ENCODE measurements at places on chromosomes 7 and 10. TPM values are rescaled to one million over a fixed set of nuclear protein-coding genes. Genes with fewer than 3 reads are reported as not detected.

The OPALIN gene
- total RNA-seq = not detected

The H2BK1 gene
- total RNA-seq = not detected

The KAZALD1 gene
- 62.6 TPM for total RNA-seq

GRCh38 chr10:132712291-132712690 lies 73.7 kb downstream of the NKX6-2 start:
- DNase-seq = no peak

The TNS3 gene
- 47.0 TPM for total RNA-seq

DNA sequence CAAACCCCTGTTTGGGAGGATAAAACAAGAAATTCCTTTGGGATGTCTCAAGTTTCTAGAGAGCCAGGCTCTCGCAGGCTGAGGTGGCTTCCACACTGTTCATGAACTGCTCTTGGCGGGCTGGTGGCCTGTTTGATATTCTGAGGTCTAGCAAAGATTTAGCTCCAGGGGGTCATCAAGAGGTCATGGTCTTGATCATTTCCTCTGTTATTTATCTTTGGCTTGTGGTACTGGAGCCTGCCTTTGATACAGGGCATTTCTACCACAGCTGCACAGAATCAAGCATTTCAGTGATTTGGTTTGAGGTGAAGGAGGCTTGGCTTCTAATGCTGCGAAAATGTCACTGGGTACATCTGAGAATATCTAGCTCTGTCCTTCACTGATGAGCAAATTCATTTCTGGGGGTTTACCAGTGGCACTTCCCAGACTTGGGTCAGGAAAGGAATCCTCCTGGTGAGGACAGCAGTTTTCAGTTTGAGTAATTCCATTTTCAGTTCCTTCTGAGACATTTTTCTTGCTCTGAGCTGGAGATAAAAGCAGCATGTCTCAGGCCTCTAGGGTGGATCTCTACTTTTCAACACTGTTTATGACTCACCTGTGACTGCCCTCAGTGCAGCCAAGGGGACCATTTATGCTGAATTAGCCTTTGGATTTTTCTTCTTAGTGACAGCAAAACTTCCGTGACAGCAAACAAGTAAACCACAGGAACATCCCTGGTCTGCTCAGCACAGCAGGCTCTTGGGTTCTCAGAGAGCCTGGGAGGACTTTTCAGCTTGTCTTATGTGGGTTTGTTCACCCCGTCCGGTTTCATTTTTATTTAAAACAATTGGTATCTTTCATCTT lies 312.0 kb downstream of the RNLS start:
- DNase-seq = peak; percentile 85

The BLNK gene
- total RNA-seq = not detected

- no peak for DNase-seq
These were observed 19.0 kb upstream of the TMEM26 start for GRCh38 chr10:61472090-61472674.

DNA sequence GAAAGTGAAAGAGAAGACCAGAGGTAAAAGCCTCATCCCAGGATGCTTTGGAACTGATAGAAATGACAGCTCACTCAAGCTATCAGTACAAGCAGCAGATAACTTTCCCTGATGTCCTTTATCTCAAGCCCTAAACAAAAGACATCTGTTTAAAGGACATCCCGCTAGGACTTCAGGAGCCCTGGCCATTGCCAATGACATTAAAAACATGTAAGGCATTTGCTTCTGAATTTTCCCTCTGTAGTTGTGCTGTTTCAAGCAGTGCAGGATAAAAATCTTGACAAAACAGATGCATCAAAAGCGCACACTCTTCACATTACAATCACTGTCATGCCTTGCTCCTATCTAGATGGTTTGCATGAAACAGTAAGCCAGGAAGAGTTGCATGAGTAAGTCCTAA lies 159.8 kb downstream of the AOAH start:
- no peak for DNase-seq

The ATP5F1C gene
- total RNA-seq = 315 TPM

The ST8SIA6 gene
- total RNA-seq = not detected

- DNase-seq = peak; percentile 89
These were observed 30.2 kb upstream of the CYP26C1 start for GRCh38 chr10:93030409-93030808.

- DNase-seq = peak; percentile 32
These were observed 114.4 kb upstream of the GLI3 start for GRCh38 chr7:42351316-42351935.

The ECHDC3 gene
- total RNA-seq = 0.63 TPM

DNA sequence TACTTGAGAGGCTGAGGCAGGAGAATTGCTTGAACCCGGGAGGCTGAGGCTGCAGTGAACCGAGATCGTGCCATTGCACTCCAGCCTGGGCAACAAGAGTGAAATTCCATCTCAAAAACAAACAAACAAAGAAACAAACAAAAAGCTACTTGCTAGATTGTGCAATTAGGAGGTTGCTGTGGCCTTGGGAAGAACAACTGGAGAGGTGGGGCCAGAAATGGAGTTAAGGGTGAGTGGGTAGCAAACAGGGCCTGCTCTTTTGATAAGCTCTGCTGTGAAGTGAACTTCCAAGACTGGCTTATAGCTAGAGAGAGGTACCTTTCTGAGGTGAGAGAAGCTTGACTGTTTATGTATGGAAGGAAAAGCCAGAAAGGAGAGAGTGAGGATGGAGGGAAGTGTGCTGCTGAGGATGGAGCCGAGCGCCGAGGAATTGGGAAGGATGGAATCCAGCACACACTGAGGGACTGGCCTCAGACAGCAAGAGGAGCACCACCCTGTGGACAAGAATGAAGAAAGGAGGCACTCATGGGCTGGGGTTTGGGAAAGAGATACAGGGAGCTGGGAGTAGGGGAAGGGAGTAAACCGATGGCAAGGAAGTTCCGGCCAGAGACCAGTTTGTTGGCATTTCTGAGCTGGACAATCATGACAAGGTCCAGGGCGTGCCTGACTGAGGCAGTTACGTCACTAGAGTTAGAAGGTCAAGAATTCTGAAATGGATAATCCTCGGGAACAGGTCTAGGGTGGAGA lies 7.0 kb upstream of the RPEL1 start:
- DNase-seq = peak; percentile 65

The TEX36 gene
- not detected for total RNA-seq

DNA sequence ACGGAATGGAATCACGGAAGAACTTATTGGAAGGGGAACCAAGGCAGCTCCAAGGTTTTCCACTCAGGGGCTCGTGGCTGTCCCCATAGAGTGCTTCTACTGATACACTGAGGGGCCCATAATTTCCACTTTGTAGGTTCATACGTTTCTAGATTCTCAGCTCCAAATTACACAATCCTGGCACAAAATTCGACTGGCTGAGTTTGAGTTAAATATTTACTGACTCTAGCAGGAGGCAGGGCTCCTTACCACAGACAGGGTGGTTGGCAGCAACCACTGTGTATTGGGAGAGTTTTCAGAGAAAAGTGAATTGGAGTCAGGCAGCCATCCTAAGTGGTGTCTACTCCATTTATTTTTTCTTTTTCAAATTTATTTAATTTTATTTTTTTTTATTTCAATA lies 55.4 kb upstream of the SEC61G start:
- no peak for DNase-seq

The IRF5 gene
- total RNA-seq = under 0.01 TPM

DNA sequence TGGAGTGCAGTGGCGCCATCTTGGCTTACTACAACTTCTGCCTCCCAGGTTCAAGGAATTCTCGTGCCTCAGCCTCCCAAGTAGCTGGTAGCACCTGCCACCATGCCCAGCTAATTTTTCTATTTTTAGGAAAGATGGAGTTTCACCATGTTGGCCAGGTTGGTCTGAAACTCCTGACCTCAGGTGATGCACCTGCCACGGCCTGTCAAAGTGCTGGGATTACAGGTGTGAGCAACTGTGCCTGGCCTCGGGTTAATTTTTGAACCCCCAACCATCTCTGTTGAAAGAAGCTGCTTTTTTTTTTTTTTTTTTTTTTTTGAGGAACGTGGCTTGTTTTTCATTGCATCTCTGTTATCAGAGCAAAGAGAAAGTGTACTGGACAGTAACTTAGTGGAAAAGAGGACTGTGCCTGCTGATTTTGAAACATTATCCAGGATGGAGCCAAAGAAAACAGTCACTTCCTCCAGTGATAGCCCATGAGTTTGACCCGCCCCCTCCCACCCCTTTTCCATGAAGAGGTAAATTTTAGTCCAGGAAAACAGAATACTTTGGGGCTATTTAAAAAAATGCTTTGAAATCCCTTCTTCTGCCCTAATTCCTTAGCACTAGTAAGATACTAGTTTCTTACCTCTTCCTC lies 38.3 kb downstream of the WBP1L start:
- DNase-seq = peak; percentile 55

DNA sequence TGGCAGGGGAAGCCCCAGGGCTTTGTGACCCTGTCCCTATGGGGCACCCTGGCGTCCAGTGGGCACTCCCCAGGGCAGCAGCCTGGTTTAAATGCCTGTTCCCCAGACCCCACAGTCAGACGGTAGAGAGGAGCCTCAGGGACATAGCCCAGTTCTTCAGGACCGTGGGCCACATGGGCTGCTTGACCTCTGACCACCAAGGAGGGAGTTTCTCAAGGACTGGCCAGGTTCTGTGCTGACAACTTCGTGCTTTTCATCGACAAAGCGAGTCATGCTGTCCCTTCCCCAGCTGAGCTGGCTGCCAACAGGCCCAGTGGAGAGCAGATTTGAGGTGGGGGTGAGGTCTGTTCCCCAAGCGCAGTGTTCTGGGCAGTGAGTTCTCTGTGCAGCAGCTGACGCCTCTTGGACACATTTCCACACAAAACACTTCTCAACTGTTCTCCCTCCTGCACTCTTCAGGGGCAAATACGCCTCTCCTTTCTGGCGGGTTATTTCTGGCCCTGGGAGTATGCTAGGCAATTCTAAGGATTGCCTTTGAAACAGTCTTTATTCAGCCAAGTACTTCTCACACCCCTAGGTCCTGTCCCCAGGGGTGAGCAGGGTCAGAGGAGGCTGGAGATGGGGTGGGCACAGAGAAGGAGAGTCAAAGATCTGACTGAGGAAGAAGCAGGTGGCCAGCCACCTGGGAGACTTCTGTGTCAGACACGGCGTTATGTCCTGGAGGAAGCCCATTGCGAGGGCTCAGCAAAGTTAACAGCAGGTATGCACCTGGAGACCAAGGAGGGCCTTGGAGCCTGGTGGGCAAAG lies 57.3 kb upstream of the CAMK2B start:
- DNase-seq = peak; percentile 40

- no peak for DNase-seq
These were observed 40.4 kb upstream of the SHH start for GRCh38 chr7:155852426-155853301.

DNA sequence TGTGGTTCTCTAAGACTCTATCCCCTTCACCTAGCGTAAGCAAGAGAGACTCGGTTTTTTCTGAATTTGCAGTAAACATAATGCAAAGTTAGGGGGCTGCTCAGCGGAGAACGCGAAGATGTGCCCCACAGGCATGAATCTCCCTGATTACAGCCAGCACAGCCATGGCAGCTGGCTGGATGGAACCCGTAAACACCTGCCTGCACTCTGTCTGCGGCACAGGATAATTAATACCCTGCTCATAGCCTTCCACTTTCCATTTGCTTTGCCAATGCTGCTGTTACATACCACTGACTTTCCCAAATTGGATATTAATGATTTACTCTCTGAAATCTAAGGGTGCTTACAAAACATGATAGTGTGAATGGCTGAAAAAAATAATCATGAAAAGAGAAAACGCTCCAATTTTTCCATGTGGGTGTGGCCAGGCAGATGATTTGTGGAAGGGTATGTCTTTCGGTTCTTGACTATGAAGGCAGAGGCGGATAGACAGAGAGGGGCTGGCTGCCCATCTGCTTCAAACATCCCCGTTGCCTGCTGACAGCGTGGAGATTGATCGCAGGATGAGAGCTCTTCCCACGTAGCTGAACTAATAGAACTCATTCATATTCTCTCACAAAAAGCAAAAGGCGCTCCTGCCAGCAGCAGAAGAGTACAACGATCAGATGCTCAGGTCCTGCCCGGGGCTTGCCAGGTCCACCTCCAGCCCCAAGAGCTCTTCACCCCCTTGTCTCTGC lies 193.2 kb upstream of the GHITM start:
- no peak for DNase-seq

- DNase-seq = no peak
These were observed 237.8 kb downstream of the MAD1L1 start for GRCh38 chr7:1994931-1995330.

- DNase-seq = peak; percentile 92
These were observed 197.9 kb downstream of the HDAC9 start for GRCh38 chr7:18693406-18693805.

The SLC13A4 gene
- not detected for total RNA-seq

GRCh38 chr10:76621886-76622620 lies 1015.6 kb downstream of the KCNMA1 start:
- peak; percentile 4 for DNase-seq

GRCh38 chr7:149884016-149884415 lies 10.2 kb downstream of the ATP6V0E2 start:
- no peak for DNase-seq

- no peak for DNase-seq
These were observed 130.7 kb downstream of the REEP3 start for GRCh38 chr10:63651864-63652263.

The MYL10 gene
- not detected for total RNA-seq

The IFT22 gene
- 51.9 TPM for total RNA-seq

The TEX47 gene
- total RNA-seq = not detected

- no peak for DNase-seq
These were observed 1.9 kb downstream of the ERV3-1 start for GRCh38 chr7:65004575-65004974.

The TSPAN12 gene
- total RNA-seq = 2.0 TPM

DNA sequence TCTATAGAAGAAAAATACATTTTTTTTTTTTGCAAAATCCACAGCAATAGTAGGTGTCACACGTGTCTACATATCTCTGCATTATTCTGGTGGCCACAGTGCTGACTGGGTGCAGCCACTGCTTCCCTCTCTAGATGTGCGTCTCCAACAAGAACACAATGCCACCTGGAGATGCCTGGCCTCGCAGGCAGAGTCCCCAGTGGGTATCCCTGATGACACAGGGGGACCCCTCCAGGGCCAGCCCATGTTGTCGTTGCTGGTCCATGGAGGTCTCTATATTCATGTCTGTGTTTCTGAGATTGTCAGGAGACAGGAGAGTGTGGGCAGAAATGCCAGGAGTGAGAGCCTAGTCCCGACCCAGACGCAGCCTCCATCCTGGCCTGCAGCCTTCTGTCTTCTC lies 345.9 kb upstream of the SHH start:
- no peak for DNase-seq

- peak; percentile 55 for DNase-seq
These were observed 631 bp downstream of the POR start for GRCh38 chr7:75915416-75916156.

- DNase-seq = no peak
These were observed 2.3 kb downstream of the ZC3HC1 start for GRCh38 chr7:130048906-130049305.

GRCh38 chr10:98435178-98435577 lies 11.6 kb downstream of the HPS1 start:
- DNase-seq = no peak
